ENCODE measurements at places on chromosomes 7 and 10.

DNA sequence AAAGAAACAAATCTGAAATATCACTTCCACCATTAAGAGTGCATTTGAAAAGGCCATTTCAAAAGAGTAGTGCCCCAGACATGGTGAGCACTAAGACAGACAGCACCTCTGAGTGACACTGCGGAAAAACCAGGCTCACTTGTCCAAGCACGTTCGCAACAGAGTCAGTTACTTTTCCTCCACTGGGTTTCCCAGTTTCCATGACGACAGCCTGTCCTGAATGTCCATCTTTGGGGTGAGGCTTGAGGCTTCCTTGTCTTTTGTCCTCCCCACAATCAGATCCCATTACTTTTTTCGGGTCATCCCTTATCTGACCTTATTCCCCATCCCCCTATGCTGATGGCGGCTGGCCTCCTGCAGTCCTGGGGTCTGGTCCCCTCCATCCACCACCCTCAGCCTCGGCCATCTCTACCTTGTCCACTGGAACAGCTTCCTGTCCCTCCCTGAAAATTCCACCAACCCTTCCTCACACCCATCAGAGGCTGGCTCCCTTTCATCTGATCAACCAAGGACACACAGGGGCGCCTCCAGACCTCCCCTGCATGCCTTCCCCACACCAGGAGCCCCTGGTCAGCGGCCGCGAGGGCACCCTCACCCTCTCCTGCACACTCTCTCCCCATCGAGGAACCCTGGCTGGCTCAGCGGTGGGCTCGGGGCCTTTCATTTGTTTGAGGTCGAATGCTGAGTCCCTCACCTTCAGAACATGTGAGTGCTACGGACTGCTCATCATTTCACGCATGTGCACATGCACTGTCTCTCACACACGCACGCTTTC is 363.6 kb downstream of the DNAJB6 start:
- no peak for DNase-seq

DNA sequence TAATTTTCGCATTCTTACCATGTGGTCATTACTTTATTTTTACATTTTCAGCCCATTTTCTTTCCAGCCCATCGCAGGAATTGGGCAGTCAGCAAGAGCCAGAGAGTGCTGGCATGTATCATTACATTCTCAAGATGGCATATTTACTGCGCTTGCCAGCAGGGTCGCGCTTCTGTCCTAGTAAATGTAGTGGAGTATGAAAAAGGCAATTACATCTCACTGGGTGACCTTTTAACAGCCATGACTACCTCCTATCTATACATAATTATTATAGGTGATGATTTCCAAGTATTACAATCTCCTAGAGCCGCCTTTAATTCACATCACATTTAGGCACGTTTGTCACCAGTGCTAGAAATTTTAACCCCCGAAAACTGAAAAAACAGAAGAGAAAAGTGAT is 433.7 kb upstream of the MGMT start:
- no peak for DNase-seq

DNA sequence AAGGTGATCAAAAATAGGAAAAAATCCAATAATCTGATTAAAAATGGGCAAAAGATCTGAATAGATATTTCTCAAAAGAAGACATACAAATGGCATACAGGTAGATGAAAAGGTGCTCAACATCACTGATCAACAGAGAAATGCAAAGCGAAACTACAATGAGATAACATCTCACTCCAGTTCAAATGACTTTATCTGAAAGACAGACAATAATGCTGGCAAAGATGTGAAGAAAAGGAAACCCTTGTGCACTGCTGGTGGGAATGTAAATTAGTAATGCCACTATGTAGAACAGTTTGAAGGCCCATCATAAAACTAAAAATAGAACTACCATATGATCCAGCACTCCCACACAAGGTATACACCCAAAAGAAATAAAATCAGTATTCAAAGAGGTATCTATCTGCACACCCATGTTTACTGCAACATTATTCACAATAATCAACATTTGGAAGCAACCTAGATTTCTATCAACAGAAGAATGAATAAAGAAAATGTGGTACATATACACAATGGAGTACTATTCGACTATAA is 85.0 kb downstream of the LRRN3 start:
- DNase-seq, result no peak

- no peak for DNase-seq
Observed at GRCh38 chr7:2190531-2190930, 42.2 kb downstream of the MAD1L1 start.

DNA sequence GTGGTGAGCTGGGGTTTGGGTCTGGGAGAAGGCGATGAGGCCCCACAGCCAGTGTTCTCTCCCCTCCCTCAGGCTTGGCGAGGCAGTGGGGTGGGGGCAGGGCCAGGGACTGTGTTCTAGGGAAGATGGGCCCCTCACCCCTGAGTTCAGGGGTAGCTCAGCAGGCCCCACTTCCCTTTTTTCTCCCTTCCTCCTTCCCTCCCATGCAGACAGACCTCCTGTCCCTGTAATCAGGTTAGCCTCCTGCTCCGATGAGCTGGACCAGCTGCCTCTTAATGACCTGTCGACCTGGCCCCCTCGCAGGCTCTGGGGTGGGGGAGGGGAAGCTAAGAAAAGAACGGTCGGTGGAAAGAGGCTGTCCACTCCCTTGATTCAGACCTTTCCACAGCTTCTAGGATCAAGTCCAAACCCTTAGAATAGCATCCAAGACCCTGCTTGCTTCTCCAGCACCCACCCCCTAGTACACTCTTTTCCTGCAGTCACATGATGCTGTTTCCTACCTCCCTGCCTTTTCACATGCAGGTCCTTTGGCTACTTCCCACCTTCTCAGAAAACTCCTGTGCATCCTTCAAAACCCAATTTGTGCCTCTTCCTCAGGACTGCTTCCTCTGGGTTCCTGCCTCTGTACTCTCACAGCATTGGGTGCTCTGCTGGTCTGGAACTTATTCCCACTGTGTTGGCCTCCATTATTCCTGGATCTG is 64.1 kb downstream of the ZMIZ1 start:
- no peak for DNase-seq

All from EL (cell line).